ENCODE measurements at places on chromosomes 1 and 21.
A peak's percentile ranks its signal among the peaks of the same experiment; 100 is the strongest.

- DNase-seq: peak; percentile 89
Observed at GRCh38 chr1:39230261-39231190, 26.0 kb downstream of the MACF1 start.

DNA sequence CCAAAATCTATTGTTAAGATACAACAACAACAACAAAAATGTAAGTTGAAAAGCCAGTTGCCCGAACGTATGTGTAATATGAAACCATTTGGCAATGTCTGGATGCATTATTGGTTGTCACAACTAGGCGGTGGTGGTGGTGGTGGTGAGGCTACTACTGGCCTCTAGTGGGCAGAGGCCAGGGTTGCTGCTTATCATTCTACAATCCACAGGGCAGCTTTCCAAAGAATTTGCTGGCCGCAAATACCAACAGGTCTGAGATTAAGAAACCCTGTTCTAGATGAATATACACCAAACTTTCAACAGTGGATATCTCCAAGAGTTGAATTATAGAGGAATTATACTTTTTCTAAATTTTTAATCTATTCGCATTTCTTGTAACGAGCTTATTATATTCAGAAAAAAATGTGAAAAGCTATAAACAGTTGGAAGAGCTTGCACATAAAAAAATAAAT, 26.8 kb upstream of the ZNF697 start:
- DNase-seq: peak; percentile 96

GRCh38 chr1:87928623-87929022, 599.9 kb downstream of the LMO4 start:
- no peak for DNase-seq

- no peak for DNase-seq
Observed at GRCh38 chr1:20921285-20921684, 134.2 kb upstream of the HP1BP3 start.

GRCh38 chr1:184941410-184941733, 32.9 kb downstream of the NIBAN1 start:
- no peak for DNase-seq
